ENCODE measurements at places on chromosomes 4 and X.
A peak's percentile ranks its signal among the peaks of the same experiment; 100 is the strongest.

- DNase-seq = no peak
Observed at GRCh38 chr4:65999518-65999871, 329.2 kb upstream of the EPHA5 start.

DNA sequence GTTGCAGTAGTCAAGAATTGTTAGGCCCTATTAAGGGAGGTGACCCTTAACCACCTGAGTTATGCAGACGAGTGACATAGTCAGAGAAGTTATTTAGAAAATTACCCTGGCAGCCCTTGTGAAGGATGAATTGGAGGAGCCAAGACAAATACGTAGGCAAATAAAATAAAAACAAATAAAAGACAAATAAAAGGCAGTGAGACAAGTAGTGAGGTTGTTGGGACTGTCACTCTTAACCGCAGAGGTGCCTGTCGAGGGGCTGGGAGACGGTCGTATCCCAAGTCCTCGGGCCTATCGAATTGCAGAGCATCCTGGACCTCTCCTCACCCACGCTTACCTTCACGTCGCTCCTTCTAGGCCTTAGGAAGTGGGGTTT lies 58.0 kb upstream of the ZC4H2 start:
- DNase-seq = no peak

DNA sequence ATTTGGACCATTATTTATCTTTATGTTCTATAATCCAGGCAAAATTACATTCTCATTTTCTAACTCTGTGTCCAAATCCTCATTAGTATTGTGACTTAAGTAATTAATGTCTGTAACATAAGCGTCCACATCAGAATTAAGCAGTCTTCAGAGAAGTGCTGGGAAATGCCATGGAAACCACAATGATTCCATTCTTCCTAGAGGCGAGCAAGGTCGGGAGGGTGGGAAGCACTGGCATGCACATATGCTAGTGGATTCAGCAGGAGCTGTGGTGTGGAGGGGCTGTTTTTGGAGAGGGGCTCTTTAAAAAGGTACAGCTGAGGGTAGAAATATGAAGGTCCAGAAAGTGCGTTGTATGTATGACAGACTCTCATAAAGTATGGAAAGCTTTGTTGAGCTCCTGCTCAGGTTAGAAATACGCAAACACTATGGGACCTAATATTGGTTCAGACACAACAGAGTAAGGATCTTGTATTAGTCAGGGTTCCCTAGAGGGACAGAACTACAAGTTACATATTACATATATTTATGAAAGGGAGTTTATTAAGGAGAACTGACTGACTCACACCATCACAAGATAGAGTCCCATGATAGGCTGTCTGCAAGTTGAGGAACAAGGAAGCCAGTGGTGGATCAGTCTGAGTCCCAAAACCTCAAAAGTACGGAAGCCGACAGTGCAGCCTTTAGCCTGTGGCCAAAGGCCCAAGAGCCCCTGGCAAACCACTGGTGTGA lies 61.5 kb downstream of the GLRA2 start:
- no peak for DNase-seq

DNA sequence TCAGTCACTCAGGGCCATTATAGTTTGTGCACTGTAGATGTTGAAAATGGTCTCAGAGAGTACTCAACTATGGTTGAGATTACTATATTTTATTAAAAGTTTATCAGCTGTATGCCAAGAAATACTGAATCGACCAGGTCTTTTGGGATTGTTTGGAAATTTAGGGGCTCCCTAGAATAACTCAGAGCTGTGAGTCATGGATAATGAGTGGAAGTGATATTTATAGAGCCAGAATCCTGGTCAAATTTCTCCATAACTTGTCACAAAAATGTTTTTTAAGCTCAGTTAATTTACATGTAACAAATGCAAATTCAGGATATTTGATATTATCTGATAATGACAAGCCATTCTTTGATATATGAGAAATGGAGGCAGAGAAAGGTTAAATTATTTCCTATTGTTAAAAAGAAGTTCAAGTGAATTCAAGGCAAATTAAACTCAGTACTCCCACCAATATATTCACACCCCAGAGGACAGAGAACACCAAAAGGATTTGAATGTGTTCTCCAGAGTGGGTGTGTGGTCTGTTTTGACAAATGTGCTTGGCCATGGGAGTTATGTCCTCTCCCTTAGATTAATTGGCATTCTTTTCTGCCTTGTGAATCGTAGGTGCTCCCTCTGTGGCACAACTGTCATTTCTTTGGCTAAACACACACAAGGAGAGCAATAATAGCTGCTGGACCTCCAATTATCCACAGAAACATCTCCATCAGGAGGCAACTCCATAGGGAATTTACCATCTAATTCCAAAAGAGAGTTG lies 37.7 kb downstream of the ARHGAP24 start:
- DNase-seq = no peak

DNA sequence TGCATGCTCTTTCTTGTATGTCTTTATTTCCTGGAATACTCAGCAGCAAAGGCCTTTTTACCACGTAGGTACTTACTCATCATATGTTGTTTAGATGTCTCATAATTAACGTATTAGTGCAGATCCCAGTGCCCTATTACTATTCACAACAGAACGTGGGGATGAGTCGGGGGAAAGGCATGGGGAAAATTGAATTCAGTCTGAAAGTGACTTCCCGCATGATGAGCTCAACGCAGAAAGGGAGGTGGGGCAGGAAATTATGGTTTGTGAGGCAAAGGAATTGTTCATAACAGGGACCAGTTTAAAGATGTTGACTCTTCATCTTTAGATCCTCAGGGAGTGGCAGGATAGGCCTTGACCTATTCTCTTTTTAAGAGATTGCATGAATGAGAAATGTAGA lies 2.0 kb upstream of the TMPRSS11D start:
- DNase-seq = no peak

DNA sequence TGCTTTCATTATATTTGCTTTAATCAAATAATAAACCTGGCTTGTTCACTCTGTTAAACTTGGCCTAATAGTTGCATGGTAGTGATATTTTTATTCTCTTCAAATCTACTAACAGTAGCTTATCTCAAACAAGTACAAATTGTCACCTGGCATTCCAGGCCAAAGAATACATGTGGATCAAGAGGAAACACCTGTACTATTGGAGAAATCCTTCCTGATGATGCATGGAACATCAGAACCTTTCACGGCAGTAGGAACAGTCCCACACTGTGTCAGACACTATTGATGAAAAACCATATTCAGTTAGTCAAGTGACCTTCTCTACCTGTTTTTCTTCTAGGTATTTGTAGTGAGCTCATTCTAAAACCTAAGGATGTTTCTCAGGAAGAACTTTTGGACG lies 17.0 kb downstream of the MTHFD2L start:
- no peak for DNase-seq

DNA sequence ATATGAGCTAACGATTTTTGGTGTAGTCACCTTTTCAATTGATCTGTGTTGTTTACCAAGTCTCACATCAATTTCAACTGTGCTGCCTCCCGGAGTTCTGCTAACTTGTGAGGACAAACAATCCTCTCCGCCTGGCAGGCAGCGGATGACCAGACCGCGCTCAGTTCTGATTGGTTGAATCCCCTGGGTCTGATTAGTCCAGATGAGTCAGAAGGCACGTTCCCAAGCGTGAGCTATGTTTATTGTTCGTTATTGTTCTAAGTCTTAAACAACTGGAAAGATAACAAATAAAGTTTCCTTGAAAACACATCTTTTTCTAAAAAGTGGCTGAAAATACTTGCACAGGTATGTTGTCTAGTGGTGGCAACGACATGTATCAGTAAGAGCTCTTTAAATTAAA lies 37.9 kb upstream of the TRPC3 start:
- DNase-seq = no peak

DNA sequence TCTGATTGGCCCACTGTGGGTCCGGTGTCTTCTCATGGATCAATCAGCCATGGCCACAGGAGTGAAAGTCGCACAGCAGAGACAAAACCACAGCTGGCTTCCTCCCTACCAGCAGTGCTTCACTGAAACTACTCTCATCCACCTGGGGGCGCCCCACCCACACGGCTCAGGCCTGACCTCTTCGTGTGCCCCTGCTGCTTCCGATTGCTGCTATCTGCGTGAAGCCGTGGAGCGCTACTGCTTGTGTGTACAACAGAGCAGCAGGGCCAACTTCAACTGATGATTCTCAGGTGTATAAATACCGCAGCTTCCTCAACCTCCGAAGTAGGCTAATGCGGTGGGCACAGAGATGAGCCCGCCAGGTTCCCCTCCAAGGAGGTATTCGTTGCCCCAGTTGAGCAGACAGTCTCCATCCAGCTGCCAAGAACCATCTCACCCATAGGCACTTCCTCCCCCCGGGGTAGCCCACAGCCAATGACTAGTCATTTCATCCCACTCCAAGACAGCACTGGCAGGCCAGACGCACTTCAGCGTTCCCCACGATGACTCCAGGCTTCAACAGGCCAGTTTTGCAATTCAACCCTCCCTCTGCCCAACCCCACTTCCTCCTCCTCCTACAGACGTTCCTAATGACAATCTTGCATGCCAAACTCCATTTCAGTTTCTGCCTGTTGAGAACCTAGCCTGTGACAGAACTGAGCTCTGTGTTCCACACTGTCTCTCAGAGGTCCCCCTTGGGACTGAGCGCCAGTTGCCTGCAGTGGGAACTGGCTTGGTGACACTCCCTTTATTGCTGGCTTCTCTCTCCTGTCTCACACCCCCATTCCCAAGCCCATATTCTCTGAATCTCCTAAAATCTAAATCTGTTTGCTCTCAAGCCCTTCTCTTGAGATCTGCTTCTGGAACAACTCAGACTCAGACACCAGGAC lies 41.3 kb upstream of the ATP6AP2 start:
- peak; percentile 73 for DNase-seq

DNA sequence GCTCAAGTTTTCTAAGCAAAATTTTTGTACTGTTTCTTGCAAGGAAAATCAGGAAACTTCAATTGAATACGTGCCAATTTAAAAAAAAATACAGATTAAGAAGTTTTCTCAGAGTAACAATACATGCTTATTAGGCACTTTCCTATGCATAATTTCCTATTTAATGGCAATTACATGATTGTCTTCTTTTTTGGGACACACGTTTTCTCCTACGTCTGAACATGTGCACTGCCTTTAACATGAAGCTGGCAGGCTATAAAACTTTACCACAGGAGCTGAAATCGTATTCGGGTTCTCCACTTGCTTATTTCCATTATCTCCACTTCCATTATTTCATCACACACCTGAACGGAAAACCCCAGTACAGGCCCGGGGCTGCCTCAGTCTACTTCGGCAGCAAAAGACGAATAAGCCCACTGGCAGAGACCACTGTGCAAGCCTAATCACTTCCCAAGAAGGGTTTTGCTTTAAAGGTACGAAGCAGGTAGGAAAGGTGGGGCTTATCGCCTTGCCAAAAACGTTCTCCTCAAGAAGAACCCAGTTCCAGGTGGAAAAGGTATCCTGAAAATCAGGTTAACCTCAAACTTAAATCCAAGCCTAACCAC lies 575 bp downstream of the RCHY1 start:
- no peak for DNase-seq

- DNase-seq = no peak
Observed at GRCh38 chr4:38145741-38146140, 185.5 kb downstream of the PTTG2 start.

GRCh38 chr4:128465523-128465922 lies 177.9 kb upstream of the PGRMC2 start:
- DNase-seq = no peak

DNA sequence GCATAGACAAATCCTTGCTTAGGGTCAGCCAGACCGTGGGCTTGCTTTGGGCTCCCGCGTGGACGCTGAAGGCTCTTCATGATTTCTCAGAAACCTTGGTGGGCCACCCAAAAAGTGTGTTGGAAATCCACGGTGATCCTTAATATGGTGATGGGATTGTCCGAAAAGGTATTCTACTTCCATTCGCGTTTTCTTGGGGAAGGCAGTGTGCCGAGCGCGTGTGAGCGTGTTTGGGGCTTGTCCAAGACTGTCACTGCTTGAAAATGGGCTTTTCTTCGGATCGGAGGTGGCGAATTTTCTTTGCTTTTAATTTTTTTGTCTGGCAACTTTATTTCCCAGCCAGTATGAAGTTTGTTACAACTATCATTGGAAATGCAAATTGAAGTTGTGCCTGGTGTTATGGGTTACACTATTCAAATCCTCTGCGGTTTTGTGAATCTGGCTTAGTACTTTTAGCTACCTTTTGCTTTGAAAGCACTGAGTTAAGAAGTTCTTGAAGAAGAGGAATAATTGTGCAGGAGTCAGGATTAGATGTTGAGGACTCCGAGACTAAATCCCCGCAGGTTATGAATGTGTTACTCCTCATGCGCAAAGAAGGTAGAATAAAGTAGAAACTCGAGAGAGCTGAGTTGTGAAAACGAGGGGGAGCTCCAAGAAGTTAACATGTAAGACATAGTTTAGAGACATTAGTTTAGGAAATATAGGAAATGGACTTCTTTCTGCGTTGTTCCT lies 3.2 kb downstream of the SPRY1 start:
- no peak for DNase-seq

DNA sequence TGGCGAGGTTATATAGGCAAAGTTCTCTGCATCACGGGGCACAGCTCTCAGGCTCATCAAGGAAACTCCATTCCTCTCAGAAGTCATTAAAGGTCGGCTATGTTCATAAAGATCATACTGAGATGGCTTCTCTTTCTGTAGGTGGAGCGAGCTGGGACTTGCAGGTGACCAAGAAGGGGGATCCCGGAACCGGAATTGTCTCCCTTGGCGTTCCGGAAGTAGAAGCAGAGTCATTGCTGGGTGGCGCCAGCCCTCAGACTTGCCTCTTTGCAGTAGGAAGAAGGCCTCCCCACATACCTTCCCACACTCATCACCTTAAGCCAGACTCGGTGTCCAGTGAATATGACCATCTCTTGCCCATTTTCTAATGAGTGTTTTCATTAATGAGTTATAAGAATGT lies 17.9 kb upstream of the HPGD start:
- no peak for DNase-seq

DNA sequence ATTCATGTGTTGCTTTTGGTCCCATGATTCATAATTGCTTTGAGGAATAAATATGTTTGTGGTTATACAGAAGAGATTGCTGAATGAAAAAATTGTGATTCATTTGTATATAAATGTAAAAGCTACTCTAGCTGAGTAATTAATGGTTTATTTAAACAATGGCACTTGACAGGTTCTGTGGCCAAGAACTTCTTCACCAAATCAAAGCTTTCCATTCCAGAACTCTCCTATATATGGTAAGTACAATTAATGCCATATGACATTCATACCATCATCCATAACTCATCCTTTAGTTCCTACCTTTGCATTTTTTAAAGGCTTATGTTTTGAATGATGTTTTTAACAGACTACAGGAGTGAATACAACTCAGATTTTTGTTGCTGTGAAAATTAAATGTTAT lies 105.8 kb downstream of the REPS2 start:
- DNase-seq = no peak
